ENCODE measurements at places on chromosomes 3 and 15.

DNA sequence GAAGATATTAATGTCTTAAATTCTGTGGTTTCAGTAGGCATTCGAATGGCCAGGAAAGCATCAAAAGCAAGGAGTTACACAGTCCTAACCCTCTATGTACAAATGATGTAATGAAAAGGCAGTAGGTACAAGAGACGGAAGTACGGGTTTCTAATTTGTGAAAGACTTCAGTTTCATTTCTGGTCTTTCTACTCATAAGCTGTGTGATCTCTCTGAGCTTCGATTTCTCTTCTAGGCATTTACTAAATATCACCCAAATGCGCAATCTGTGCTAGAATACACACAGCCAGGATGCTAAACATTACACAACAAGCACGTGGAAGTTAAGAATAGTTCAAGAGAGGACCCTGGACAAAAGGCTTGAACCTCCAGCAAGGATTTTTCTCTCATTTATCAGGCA, 17.9 kb upstream of the STIMATE start:
- no peak for DNase-seq

DNA sequence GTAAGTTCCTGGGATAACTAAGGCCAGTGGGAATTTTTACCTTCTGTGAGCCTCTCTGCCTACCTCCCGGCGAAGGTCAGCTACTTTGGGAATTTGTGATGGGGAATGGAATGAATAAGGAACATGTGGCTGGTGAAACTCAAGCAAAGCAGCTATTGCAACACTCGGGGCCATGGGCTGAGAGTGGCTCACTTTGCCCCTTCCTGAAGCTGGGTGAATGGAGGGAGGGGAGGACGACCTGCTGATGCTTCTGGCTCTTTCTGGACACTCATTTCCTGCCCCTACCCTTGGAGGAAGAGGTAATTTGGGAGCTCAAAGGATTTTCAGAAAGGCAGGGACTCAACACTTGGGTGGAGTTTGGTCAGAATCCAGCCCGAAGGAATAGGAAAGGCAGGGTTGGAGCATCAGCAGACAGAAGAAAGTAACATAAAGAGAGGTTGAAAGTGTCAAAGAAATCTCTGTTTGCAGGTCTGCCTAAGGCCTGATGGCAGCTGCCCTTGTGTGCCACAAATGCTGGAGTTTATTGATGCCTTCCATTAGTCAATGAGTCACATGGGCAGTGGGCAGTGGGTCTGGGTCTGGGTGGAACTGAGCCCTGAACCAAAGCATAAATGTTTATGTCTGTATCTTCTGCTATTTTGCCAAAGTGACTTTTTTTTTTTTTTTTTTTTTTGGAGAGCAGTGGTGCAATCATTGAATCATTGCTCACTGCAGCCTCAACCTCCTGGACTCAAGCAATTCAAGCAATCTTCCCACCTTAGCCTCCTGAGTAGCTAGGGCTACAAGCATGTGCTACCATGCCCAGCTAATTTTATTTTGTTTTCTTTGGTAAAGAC, 12.4 kb downstream of the LAMP3 start:
- no peak for DNase-seq

- peak; percentile 19 for DNase-seq
Observed at GRCh38 chr3:147507638-147508286, 98.6 kb downstream of the ZIC1 start.

DNA sequence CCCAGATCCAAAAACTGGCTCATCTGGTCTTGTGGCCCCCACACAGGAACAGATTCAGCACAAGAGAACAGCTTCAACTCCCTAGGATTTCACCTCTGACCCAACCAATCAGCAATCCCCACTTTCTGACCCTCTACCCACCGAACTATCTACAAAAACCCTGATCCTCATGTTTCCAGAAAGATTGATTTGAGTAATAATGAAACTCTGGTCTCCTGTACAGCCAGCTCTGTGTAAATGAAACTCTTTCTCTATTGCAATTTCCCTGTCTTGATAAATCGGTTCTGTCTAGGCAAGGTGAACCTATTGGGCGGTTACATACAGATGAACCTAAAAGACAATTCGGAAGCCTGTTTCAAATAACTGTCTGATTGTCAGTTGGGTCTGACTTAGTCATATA, 847.6 kb upstream of the ALCAM start:
- DNase-seq, result no peak

- no peak for DNase-seq
Observed at GRCh38 chr3:122366379-122366749, 16.7 kb downstream of the MIX23 start.

GRCh38 chr15:76208084-76208785, 103.0 kb downstream of the ETFA start:
- no peak for DNase-seq

- DNase-seq, result no peak
Observed at GRCh38 chr3:2154621-2155020, 56.0 kb downstream of the CNTN4 start.

- no peak for DNase-seq
Observed at GRCh38 chr3:31882895-31883294, 98.2 kb downstream of the OSBPL10 start.

Data from uterus (tissue), 4 donors.